Activated naive CD8-positive, alpha-beta T cell treated with anti-CD3 and anti-CD28 coated beads for 36 hours (primary cell): ENCODE measurements at places on chromosomes 11 and 22. TPM values are rescaled to one million over a fixed set of nuclear protein-coding genes. Genes with fewer than 3 reads are reported as not detected.

DNA sequence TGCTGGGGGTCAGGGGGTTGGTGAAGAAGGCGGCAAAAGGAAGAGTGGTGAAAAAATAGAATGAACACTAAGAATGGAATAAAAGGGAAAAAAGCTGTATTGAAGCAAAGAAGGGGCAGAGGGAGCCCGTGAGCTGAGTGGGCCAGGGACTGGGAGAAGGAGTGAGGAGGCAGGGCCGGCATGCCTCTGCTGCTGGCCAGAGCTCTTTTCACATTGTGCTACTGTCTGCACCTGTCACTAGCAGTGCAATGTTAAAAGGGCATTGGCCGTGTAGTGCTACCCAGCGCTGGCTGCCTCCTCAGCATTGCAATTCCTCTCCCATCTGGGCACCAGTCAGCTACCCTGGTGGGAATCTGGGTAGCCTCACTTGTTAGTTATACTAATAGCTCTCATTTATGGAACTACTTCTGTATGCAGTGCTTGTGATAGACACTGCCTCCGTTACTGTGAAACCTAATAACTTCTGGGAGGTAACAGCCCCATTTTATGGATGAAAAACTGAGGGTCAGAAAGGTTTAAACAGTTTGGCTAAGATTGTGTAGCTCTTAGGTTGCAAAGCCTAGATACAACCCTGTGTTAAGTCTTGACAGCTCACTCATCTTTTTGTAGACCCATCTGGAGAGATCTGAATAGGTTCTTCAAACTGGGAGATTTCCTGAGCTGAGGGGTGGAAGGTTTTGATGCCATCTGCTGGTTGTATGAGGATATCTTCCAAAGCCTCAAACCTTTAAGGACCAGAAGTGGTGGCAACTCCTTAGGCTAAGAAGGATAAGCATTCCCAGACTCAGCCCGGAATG lies 8.5 kb downstream of the YPEL4 start:
- DNase-seq, result no peak
- H3K27ac ChIP-seq, result no peak overlapping the region
- H3K36me3 ChIP-seq, result no peaks in the 10 kb centered on the region
- peaks cover 57% of the 10 kb centered on the region for H3K27me3 ChIP-seq
- peaks cover 19% of the 10 kb centered on the region for H3K4me1 ChIP-seq

GRCh38 chr22:33209930-33210784 lies 152.0 kb upstream of the SYN3 start:
- no peak overlapping the region for H3K4me3 ChIP-seq
- no peaks in the 10 kb centered on the region for H3K36me3 ChIP-seq
- no peaks in the 10 kb centered on the region for H3K4me1 ChIP-seq
- peak; percentile 20 for DNase-seq
- H3K27me3 ChIP-seq, result peaks cover 27% of the 10 kb centered on the region
- H3K27ac ChIP-seq, result no peak overlapping the region

GRCh38 chr11:33063326-33063881 lies 24.0 kb downstream of the TCP11L1 start:
- no peaks in the 10 kb centered on the region for H3K27me3 ChIP-seq
- DNase-seq, result no peak
- peak overlapping the region; percentile 42 for H3K27ac ChIP-seq

DNA sequence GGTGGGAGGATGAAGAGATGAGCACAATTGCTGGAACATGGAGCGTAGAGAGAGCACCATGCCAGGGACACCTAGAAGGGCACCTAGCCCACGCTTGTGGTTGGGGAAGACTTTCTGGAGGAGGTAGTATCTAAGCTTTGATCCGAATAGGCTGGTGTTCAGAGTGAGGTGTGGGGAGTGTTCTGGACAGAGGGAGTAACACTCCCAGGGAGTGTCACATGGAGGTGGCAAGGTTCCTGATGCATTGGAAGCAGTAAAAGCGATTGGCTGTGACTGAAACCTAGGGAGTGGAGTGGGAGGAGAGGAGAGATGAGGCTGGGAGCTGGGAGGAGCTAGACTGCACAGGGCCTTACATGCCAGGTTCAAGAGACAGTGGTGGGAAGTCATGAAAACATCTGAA lies 188.0 kb upstream of the NCAM1 start:
- H3K36me3 ChIP-seq, result no peaks in the 10 kb centered on the region
- DNase-seq, result no peak
- no peak overlapping the region for H3K4me3 ChIP-seq

RIC3 gene
- 9.4 TPM for total RNA-seq

DNA sequence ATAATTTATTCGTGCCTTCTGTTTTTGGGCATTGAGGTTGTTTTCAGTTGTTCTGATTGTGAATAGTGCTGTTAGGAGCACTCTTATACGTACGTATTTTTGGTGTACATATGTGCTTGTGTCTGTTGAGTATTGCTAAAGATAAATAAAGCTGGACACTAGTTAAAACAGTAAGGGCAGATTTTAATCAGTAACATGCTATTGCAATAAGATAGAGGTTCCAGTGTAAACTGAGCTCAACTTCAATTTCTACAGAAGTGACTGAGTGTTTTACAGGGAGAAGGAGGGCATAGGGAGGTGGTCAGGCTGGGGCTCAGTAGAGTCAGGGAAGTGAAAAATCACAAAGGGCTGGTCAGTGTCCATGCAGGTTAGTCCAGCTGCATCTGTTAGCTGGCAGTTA lies 76.0 kb upstream of the PARVA start:
- H3K27me3 ChIP-seq, result no peaks in the 10 kb centered on the region
- H3K4me1 ChIP-seq, result no peaks in the 10 kb centered on the region
- no peak for DNase-seq
- H3K4me3 ChIP-seq, result no peak overlapping the region
- no peaks in the 10 kb centered on the region for H3K36me3 ChIP-seq

JOSD1 gene
- 79.4 TPM for total RNA-seq

GRIA4 gene
- not detected for total RNA-seq

- peaks cover 18% of the 10 kb centered on the region for H3K4me1 ChIP-seq
- H3K36me3 ChIP-seq, result no peaks in the 10 kb centered on the region
- H3K4me3 ChIP-seq, result peak within 1 kb of the TSS; percentile 72
These were observed at the start of gene WNT11 for GRCh38 chr11:76206327-76207081. Gene WNT11 (minus strand): TSS chr11:76206502. CDS start chr11:76206407, 95 bp downstream.

DNA sequence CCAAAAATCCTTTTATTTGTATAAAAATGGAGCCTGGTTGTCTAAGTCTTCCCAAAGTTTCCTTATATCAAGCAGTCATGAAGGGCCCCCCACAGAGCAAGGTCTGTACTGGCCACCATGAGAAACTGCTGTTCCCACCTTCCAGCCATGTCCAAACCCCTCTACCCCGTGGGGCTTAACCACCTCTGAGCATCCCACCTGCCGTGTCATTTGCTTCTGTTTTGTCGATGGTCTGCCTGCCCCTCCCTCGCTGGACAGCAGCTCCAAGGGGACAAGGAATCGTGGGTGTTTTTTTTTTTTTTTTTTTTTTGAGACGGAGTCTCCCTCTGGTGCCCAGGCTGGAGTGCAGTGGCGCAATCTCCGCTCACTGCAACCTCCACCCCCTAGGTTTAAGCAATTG lies 11.1 kb upstream of the ANO1 start:
- H3K27ac ChIP-seq, result no peak overlapping the region
- DNase-seq, result no peak
- H3K4me3 ChIP-seq, result no peak overlapping the region
- peaks cover 43% of the 10 kb centered on the region for H3K27me3 ChIP-seq
- no peaks in the 10 kb centered on the region for H3K36me3 ChIP-seq

IRAG1 gene
- total RNA-seq, result not detected

GRCh38 chr22:32823024-32823730 lies 21.7 kb downstream of the TIMP3 start:
- no peaks in the 10 kb centered on the region for H3K36me3 ChIP-seq
- no peak for DNase-seq
- H3K27ac ChIP-seq, result no peak overlapping the region
- H3K27me3 ChIP-seq, result peaks cover 4% of the 10 kb centered on the region
- no peak overlapping the region for H3K4me3 ChIP-seq
- no peaks in the 10 kb centered on the region for H3K4me1 ChIP-seq

- peaks cover 3% of the 10 kb centered on the region for H3K27me3 ChIP-seq
- peak; percentile 49 for DNase-seq
- H3K36me3 ChIP-seq, result no peaks in the 10 kb centered on the region
- no peak overlapping the region for H3K4me3 ChIP-seq
- no peak overlapping the region for H3K27ac ChIP-seq
These were observed 114.7 kb downstream of the CRYBB2 start for GRCh38 chr22:25334162-25334490.

DNA sequence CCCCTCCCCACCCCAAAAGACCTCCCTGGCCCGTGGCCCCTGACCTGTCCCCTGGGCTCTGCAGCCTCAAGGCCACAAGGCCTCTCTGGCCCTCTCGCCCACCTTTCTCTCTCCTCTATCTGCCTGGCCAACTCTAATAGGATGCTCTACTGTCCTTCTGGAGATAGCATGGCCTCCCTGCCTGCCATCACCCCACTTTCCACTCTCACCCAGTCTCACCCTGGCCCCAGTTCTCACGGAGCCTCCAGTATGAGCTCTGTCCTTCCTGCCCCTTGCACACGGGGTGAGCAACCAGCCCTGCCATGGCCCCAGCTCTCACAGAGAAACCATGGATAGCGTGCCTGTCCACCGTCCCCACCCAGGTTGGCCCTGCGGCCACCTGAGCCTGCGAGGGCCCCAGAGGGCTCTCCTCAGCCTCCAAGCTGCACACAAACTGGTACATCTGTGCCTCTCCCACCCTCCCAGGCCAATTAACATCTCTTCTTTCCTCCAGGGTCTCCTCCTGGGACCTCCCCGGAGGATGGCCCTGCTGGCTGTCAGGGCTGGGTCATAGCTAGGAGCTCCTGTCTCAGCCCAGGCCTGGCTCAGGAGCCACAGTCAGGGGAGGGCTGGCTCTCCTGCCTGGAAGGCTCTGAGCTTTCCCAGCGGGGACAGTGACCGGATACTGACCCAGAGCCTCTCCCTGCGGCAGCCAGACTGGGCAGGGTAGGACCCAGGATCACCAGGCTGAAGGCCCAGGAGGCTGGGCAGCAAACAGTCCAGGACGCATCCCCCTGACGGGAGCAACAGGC lies 22.3 kb downstream of the RTN4R start:
- no peak for DNase-seq
- H3K27me3 ChIP-seq, result no peaks in the 10 kb centered on the region
- H3K4me3 ChIP-seq, result no peak overlapping the region
- peaks cover 33% of the 10 kb centered on the region for H3K4me1 ChIP-seq
- H3K36me3 ChIP-seq, result no peaks in the 10 kb centered on the region

DNA sequence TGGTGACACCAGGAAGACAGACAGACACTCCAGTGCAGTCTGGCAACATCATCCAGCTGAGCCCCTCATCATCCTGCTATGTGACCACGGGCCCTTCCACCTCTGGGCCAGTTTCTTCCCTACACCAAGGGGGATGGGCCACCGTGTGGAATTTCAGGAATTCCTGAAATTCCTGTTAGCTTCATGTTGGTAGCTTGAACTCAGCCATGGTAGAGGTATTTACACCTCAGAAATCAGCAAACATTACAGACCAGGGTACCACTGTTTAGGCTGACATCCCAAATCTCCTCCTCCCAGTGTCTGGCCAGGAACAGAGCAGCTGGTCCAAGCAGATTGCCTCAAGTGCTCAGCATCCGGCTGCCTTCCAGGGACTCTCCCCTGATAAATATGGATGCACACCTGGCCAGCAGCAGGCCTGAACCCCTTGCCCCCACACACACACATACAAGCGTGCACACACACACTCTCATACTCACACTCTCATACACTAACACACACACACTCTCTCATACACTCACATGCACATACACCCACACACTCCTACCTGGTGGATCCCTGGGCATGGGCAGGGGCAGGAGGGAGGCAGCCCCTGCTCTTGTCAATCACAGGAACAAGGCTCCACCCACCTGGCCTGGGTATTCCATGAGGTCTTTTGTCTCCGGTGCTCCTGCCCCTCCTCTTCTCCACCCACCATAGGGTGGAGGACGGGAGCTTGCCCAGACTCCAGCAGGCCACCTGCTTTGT lies 85.2 kb downstream of the BUD13 start:
- H3K27me3 ChIP-seq, result peaks cover 9% of the 10 kb centered on the region
- no peak overlapping the region for H3K4me3 ChIP-seq
- DNase-seq, result no peak
- H3K36me3 ChIP-seq, result no peaks in the 10 kb centered on the region
- no peak overlapping the region for H3K27ac ChIP-seq

- H3K27me3 ChIP-seq, result no peaks in the 10 kb centered on the region
- no peak for DNase-seq
- peaks cover 13% of the 10 kb centered on the region for H3K36me3 ChIP-seq
- H3K4me3 ChIP-seq, result no peak overlapping the region
- H3K27ac ChIP-seq, result no peak overlapping the region
These were observed 73.9 kb downstream of the USP47 start for GRCh38 chr11:11915625-11916024.

DNA sequence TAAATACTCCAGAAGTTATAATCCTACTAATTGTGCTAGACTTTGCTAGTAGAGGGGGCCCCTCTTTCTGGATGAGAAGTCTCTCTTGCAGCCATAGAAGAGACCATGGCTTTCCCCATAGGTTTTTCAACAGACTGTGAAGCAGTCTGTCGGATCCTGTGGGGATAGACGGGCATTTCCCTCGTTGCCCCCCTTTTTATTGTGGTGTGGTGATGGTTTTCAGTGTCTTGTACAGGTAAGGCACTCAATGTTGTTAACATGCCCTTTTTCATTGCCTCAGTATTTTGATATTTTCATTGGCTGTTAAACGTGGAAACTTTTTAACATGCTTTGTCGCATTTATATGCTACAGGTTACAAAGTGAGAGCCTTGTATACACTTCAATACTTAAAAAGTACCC lies 16.4 kb upstream of the GAS2L1 start:
- H3K4me1 ChIP-seq, result peaks cover 20% of the 10 kb centered on the region
- no peaks in the 10 kb centered on the region for H3K27me3 ChIP-seq
- DNase-seq, result no peak
- peaks cover 51% of the 10 kb centered on the region for H3K36me3 ChIP-seq
- H3K27ac ChIP-seq, result no peak overlapping the region

INPP5J gene
- 0.23 TPM for total RNA-seq

OR9G1 gene
- total RNA-seq, result not detected

GRCh38 chr11:120184946-120185705 lies 25.7 kb upstream of the OAF start:
- DNase-seq, result no peak
- H3K36me3 ChIP-seq, result no peaks in the 10 kb centered on the region
- H3K27me3 ChIP-seq, result peaks cover 7% of the 10 kb centered on the region
- H3K4me3 ChIP-seq, result no peak overlapping the region

GRCh38 chr22:47474464-47474863 lies 712.0 kb downstream of the TBC1D22A start:
- peaks cover 27% of the 10 kb centered on the region for H3K27me3 ChIP-seq
- DNase-seq, result no peak
- no peak overlapping the region for H3K4me3 ChIP-seq

GAS2L1 gene
- total RNA-seq, result 1.1 TPM

GRCh38 chr11:1138097-1138496 lies 19.7 kb upstream of the MUC5AC start:
- H3K27ac ChIP-seq, result no peak overlapping the region
- H3K4me3 ChIP-seq, result no peak overlapping the region
- peaks cover 7% of the 10 kb centered on the region for H3K27me3 ChIP-seq
- no peak for DNase-seq

CARD18 gene
- not detected for total RNA-seq

GRCh38 chr11:1858154-1858553 lies 5.3 kb downstream of the LSP1 start:
- H3K27ac ChIP-seq, result no peak overlapping the region
- H3K4me1 ChIP-seq, result peaks cover 24% of the 10 kb centered on the region
- H3K4me3 ChIP-seq, result no peak overlapping the region
- DNase-seq, result no peak
- H3K27me3 ChIP-seq, result no peaks in the 10 kb centered on the region

- peaks cover 48% of the 10 kb centered on the region for H3K27me3 ChIP-seq
- H3K36me3 ChIP-seq, result no peaks in the 10 kb centered on the region
- no peak for DNase-seq
- no peak overlapping the region for H3K4me3 ChIP-seq
- H3K4me1 ChIP-seq, result peaks cover 9% of the 10 kb centered on the region
These were observed 12.8 kb upstream of the FBXO3 start for GRCh38 chr11:33787076-33787475.

MRGPRX3 gene
- total RNA-seq, result not detected

SLC1A2 gene
- 0.08 TPM for total RNA-seq
